ENCODE measurements at places on chromosomes 2 and 18.
A peak's percentile ranks its signal among the peaks of the same experiment; 100 is the strongest.

- DNase-seq = no peak
Observed at GRCh38 chr2:101432411-101433181, 42.3 kb downstream of the RFX8 start.

GRCh38 chr18:79422022-79422782, 26.5 kb downstream of the NFATC1 start:
- DNase-seq = peak; percentile 96

DNA sequence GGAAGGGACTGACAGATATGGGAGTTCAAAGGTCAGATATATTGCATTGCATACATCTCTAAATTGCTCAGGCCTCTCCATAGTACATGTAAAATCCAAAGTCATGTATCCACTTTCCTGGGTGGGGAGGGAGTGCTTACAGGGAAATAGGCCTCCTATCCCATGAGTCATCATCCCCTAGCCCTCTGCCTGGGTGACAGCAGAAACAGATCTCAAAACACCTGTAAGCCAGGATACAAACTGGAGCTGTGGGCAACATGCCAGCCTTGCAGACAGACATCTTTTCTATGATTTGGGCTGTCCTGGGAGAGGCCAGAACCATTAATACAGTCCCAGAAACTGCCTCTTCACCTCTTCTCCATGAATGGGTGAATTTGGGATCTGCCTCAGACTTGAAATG, 4.8 kb downstream of the ALK start:
- no peak for DNase-seq

DNA sequence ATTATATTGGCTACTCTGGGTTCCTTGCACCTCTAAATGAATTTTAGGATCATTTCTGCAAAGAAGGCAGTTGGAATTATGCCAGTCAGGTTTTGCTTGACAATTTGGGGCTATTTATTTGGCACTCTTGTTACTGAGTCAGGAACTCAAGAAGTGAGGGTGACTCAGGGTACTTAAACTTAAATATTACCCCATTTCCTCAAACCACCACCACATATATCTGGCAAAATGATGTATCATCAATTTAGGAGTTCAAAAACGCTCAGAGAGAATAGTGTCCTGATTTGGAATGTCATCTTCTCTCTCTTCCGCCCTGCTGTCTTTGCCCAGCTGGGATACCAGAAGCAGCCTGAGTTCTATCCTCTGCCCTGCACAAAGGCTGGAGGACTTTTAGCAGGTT, 2.4 kb upstream of the THNSL2 start:
- no peak for DNase-seq

GRCh38 chr2:1645761-1646476, 98.4 kb downstream of the PXDN start:
- no peak for DNase-seq

DNA sequence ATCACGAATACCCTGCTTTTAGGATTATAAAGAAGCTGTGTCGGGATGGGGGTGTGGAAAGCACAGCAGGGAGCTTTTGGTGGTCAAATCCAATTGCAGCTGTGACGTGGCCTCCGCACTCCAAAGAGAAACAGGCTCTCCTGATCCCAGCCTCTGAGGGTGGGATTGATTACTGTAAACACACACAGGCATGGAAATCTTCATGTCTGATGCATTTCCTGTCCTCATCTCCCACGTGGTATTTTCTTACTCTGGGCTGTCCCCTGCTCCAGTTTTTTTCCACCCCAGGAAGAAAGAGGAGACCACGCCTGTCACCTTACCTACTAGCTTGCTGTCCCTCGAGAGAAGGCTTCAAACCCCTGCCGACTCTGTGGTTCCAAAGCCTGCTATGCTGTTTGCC, 22.7 kb downstream of the RNF152 start:
- peak; percentile 91 for DNase-seq

GRCh38 chr18:9177031-9177430, 40.5 kb downstream of the ANKRD12 start:
- no peak for DNase-seq

- peak; percentile 91 for DNase-seq
Observed at GRCh38 chr2:105179469-105180372, 61.8 kb upstream of the GPR45 start.

- peak; percentile 19 for DNase-seq
Observed at GRCh38 chr2:45300026-45300750, 290.9 kb upstream of the SIX2 start.

DNA sequence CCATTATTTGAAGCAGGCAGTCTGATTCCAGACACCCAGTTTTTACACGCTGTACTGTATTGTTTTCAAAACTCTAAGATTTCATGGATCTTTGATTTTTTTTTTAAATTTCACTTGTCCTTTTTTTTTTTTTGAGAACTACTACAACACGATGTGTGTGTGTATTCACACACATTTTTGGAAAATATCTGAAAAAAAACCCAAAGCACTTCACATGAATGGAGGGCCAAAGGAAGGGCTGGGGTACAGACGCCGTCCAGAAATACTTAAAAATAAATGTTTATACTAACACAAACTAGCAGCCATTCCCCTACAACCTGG, 314 bp upstream of the SSB start:
- no peak for DNase-seq

DNA sequence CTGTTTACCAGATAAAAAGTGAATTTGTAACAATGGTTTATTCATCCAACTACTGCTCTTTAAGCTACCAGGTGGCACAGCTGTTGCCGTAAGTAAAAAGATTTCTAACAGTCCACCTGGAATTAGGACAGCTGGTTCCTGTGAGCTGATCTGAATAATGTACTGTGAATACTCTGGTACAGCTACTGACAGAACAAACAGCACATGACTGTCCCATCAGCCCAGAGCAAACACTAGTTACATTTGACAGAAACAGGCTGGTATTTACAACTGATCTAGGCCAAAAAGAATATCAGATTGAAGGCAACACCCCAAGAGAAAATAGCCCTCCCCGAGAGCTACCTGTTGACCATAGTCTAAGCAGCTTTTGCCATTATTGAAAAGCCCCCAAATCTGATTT, 840.4 kb downstream of the CPS1 start:
- no peak for DNase-seq

- no peak for DNase-seq
Observed at GRCh38 chr2:186484062-186484735, 1.9 kb upstream of the ZC3H15 start.

GRCh38 chr2:112273349-112273748, 2.0 kb upstream of the ZC3H6 start:
- no peak for DNase-seq

GRCh38 chr2:172889768-172890430, 154.3 kb downstream of the RAPGEF4 start:
- DNase-seq = no peak

DNA sequence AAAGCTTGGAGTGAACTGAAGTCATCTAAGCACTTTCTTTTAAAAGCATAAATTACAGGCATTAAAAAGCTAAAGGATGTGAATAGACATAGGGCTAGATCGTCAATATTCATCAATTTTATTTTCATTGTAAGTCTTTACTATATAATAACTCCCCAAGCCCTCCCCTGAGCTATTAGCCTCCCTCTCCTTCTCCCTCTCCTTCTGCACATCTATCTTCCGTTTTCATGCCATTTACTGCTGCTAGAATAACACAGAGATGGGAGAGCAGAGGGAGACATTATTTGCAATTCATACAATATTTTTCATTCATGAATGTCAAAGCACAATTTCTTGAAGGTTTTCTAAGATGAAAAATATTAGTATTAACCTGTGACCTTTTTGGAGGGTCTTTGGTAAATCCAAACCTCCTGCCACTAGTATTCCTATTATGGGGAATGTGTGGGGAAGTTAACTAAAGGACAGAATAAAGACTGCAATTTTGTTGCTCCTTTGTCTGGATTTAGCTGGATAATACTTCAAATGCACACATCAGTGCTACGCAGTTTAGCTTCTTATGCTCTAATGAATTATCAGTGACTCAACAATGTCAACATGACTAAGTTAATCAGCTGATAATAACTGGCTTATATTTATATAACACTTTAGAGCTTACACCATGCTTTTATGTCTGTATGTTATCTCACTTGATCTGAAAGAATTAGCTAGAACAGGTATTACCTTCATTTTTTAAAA, 28.2 kb upstream of the MFF start:
- DNase-seq = no peak

DNA sequence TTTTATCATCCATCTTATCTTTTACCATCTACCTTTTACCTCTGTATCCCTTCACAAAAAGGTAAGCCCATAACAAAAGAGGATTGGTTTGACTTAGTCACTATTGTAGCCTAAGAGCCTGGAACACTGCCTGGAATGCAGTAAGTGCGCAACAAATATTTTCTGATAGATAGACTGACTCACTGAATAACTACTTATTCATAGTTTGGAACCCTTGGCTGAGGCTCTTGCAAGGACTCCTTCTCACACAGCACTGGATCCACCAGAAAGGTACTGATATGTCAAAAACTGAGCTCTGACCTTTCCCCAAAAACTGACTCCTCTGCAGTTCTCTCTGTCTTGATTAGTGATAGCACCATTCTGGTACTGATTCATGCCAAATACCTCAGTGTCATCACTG, 426.7 kb downstream of the SETBP1 start:
- peak; percentile 15 for DNase-seq

- peak; percentile 63 for DNase-seq
Observed at GRCh38 chr2:219688560-219689445, 61.4 kb downstream of the SLC4A3 start.

DNA sequence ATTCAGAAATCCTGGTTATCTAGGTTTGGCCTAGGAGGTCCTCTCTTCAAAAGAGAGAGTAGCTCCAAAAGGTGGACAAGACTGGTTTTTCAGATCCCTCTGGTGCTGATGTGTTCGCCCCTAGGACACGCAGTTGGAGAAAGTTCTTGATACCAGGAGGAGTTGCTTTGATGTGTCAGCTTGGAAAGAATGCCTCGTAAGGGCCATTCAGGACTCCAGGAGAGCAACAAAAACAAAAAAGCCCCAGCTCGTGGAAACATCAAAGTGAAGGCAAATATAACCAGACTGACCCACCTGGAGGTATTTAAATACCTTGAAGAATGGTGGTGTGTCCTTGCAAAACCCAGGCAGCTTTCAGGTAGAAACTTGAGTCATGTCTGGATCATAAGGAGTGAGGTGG, 12.5 kb upstream of the LBH start:
- no peak for DNase-seq

DNA sequence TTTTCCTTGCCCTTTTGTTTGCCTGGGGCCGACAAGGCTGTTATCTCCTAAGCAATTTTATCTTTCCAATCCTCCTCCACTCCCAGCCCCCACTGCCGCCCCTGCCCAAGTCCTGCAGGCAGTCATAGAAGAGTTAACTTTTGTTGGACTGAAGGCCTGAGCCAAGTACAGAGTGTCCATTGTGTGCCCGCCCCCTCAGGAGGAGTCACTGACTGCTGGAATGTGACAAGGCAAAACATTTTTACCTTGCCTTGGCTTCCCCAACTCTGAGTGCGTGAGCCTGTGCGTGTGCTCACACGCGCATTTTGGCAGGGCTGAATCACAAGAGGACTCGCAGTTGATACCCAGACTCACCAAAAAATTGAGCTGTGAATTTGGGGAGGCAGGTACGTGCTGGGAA, 16.2 kb downstream of the SETBP1 start:
- DNase-seq = no peak

DNA sequence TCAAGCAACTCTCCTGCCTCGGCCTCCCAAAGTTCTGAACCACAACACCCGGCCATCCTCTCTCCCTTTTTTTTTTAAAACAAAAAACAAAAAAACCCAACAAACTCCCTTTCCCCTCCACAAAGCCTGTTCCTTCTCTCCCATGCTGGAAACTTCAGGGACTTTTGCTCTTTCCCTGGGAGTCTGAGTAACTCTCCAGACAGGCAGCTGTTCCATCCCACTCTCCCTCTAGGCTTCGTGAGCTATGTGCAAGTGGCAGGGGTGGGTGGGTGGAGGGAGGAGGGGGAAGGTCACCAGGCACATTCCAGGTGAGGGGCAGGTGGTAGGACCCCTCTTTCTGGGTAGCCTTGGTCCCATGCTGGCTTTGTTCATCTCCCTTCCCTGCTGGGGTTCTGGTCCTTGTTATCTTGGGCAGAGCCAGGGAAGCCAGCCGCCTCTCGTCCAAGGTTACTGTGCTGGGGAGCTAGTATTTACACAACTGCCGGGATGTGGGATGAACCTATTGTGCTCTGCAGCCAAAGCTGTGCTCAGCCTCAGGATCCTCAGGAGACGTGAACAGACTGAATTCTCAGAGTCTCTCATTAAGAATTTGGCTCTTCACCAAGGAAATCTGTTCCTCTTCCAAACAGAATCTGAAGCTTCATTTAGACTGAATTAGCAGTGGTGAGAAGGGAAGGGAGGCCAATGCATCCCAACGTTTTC, 106.9 kb downstream of the LIPG start:
- DNase-seq = peak; percentile 69

- DNase-seq = no peak
Observed at GRCh38 chr18:66760559-66760958, 156.7 kb upstream of the CDH19 start.

DNA sequence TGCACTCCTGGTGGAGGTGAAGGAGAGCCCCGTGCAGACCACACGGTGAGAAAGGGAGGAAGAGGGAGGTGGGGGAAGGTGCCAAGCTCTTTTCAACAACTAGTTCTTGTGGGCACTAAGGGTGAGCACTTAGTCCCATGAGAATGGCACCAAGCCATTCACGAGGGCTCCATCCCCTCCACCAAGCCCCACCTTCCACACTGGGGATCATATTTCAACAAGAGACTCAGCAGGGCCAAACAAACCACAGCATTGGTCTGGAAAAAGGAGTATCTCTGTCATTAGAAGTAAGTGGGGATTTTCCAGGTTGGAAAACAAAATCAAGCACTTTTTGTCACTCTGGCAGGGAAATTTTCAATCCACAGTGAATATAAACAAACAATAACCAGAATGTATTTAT, 38.4 kb downstream of the ZAP70 start:
- DNase-seq = peak; percentile 75

DNA sequence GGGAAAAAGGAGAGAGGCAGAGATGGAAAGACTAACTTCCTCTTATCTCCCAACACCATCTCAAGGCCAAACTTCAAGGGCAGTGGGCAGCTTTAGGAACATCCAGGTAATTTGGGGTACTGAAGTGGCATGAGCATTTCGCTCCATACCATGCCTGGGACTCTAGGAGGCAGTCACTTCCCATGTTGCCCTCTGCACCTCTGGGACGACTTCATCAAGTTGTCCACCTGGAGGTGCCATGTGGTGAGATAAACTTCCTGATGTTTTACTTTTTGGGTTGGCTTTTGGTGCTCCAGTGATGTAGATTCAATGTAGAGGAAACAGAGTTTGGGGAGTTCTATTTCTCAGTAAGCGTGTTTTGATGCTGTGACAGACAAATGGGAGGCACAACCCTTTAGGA, 56.3 kb upstream of the UPP2 start:
- DNase-seq = no peak

- peak; percentile 41 for DNase-seq
Observed at GRCh38 chr2:150188177-150188576, 299.3 kb downstream of the RND3 start.

- peak; percentile 82 for DNase-seq
Observed at GRCh38 chr18:12271376-12272235, 17.4 kb downstream of the CIDEA start.

DNA sequence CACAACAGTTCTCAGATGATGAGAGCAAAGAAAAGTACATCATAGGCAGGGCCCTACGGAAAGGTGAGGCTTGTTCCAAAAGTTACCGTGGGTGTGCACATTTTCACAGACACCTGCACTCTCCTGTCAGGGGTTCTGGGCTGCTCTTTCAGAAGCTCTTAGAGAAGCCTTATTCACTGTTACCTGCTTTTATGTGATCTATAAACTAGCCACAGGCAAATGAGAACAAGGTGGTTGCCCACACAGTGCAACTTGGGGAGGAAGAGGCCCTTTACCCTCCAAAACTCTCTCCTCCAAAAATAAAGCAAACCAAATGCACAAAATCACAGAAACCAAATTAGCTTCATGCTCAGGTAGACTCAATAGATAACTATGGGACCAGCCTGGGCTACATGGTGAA, 11.1 kb upstream of the CUL3 start:
- no peak for DNase-seq

- no peak for DNase-seq
Observed at GRCh38 chr2:144876013-144876412, 356.1 kb upstream of the ZEB2 start.

Measured in choroid plexus epithelial cell (primary cell).